ENCODE measurements at places on chromosomes 5 and 9.

DNA sequence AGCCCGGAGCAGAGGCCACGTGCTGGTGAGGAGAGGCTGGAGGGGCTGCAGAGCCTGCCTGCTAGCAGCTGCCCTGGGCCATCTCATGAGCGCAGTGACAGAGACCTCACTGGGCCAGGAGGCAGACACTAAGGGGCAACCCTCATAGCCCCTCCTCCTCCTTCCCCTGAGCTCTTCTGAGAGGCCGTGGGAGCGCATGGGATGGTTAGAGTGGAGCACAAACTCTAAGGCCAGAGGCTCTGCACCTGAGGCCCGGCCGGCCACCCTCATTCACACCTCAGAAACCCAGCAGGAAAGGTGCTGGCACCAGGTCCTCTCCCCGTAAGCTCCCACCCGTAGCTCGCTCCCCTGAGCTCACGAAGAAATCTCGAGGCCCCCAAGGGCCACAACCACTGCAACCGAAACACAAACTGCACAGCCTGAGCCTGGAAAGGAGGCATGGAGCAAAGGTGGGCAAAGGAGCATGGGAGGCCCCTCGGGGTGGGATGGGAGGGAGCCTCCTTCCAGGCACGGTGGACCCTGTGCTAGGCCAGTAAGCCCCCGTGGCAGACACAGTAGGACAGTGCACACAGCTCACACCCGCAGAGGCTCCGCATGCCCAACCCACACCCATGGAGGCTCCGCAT is 17.7 kb downstream of the CAMSAP1 start:
- no peak for DNase-seq

DNA sequence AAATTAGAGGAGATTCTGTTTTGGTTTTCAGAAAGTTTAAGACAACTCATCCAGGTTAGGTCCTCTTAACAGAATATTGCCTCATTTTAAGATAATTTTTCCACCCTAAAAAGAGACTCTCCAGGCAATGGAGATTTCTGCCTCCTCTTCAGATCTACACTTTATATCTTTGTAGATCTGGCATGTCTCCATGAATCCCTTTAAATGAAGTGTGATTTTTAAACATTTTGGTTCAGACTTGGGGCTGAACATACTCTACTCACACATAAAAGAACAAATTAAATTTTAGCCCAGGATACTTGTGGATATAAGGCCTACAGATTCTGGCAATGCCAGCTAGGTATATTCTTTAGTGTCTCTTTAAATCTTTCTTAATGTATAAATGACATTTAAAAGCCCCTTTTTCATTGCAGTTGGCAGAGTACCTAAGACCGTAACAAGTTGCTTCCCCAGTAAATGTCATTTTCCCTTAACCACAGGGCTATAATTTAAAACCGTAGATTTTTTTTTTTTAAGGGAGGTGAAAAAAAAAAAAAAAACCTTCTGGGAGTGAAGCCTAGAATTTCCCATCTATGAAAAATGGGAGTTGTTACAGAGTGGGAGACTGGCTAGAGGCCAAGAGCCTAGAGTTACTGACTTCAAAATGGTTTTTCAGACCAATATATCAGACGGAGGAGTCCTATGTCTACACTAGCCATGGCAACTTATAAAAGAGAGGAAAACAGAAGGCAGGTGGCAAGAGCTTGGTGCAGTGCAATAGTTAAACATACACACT is 207.8 kb upstream of the TARS1 start:
- no peak for DNase-seq

DNA sequence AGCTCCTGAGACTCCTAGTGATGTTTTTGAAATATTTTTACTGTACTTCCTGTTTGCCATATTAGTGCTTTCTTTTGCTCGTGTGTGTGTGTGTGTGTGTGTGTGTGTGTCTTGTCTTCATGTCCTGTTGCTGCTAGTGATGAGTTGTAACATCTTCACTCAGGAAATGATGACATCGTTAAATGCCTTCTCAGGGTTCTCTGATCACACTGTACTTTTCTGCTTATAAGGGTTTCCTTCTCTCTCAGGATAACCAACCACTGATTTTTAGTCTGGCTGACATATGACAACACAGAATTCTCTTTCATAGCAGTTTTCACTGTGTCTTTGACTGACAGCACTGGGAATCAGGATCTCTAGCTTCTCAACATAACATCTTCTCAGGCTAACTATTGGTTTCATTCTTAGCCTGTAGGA is 16.1 kb downstream of the SV2C start:
- DNase-seq, result no peak

- DNase-seq, result no peak
Measured at GRCh38 chr9:111969622-111970021, 73.0 kb downstream of the UGCG start.

- no peak for DNase-seq
Measured at GRCh38 chr9:94127806-94128205, 43.5 kb downstream of the PTPDC1 start.

DNA sequence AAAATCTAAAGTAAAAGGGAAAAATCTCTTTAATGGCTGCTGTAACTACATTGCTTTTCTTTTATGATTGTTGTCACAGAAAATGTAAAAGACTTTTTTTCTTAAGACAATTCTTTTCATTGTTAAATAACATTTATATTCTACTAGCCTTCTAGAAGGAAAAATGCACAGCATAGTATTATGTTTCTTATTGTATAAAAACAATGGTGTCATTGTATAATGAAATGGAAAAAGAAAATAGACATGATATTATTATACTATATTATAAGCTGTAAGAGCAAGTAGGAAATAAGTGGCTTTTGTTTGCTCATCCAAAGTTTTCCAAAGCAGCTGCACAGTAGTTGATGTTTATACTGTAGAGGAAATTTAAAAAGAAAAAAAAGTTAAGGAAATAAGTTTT is 1021.7 kb downstream of the EFNA5 start:
- no peak for DNase-seq

GRCh38 chr5:56824019-56824418 is 8.7 kb downstream of the MAP3K1 start:
- DNase-seq, result no peak

GRCh38 chr5:149177911-149178565 is 36.7 kb downstream of the ABLIM3 start:
- no peak for DNase-seq

DNA sequence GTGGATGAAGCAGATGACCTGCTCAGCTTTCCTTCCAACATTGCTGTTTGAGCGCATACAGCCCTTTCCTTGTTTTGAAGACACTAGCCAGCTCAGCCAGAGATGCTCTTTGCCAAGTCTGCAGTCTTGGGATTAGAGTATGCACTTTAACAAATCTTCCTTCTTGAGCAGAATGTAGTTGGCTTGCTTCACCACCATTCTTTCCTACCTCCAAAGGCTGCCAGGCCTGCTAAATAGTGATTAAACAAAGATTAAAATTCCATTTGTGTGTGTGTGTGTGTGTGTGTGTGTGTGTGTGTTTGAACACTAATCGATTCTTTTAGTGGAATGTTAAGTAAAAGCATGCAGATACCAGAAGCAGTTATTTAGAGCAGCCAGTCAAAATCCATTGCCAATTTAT is 97.6 kb downstream of the GALNT10 start:
- DNase-seq, result no peak

DNA sequence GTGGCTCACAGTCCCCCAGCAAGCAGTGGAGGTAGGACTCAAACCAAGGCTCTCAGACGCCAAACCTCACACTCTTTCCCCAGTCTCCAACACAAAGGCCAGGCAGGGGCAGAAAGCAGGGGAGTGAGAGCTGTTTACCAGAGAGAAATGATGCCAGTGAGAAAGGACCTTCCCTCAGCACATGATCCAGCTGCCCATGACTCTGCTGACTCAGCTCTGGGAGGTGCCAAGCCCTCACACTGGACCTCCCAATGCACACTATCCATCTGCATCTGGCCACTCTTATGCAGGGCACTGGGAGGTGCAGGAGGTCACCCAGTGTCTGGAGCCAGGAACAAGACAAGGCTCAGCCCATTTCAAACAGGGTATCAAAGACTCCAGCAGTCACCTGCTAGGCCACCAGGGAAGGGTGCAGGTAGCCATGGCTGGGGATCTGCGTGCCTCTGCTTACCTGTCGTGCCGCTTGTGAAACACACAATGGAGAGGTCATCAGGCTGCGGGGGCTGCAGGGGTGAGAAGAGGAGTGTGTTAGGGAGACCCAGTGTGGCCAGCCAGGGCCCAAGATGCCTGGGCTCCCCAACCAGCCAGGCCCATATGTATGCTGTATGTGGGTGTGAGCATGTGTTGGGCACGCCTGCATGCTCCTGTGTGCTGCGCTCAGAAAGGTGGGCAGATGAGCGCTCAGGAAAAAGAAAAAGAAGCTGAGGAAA is 26.3 kb downstream of the ACSL6 start:
- no peak for DNase-seq

DNA sequence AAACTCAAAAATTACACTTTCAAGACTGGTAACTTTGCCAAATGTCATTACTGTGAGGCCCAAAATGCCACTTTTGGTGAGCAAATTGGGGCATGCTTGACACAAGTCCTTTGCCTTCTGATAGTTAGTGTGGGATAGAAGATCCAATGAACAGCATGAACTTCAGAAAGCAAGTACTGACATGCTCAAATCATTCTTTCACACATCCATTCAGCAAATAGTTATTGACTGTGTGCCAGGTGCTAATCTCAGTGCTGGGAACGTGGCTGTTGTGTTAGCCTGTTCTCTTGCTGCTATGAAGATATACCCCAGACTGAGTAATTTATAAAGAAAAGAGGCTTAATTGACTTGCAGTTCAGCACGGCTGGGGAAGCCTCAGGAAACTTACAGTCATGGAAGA is 247.0 kb downstream of the CHSY3 start:
- no peak for DNase-seq

- no peak for DNase-seq
Measured at GRCh38 chr5:61482980-61483379, 150.9 kb downstream of the ZSWIM6 start.

DNA sequence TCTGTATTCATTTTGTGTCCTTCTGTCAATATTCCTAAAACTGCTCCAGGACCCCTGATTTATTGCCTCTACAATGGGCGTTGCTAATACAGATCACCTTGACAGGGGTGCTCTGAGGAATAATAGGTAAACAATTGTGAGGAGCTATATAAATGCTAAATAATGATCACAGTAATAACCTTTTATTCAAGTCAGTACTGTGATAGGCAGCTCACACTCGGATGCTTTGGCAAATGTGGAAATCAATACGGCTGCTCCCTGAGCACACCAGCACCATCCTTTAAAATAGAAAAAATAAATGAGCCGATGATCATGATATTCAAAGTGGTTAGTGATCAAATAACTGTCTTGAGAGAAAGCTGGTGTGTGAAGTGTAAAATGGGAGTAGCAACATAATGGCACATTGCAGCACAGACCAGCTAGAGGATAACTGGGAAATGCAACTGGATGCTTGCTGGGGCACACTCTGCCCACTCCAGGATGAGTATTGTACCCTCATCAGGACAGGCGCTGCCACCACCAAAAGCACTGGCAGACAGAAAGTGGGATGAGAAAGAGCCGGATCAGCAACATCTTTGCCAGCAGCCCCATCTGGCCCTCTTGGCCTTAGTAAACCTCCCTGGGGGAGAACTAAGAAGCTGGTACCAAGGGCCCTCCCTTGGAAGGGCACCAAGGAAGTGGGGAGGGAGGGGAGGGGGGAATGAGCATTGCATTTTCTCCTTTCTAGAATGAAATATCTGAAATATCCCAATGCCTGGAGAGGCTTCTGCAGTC is 69.4 kb upstream of the SPATA31D4 start:
- no peak for DNase-seq

DNA sequence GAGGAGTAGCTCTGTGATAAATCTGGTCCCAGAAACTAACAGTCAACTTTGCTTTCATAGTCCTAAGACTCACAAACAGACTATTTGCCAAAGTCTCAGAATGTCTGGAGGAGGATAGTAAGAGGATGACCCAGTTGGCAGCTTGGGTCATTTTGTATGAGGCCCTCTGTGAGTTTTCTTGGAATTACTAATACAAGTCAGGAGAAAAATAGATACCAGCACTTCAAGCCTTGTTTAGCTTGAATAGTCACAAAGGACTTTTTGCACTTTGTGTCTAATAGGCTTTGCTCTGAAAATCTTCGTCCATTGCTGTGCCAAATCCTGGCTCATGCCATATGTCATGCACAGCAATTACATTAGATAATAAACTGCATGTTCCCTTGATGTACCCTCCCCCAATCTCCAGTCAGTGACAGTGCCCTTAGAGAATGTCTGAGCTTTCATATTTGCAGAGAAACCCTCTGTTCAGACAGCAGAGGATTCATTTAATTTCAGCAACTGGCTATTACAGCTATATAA is 612.8 kb downstream of the CSNK1G3 start:
- no peak for DNase-seq

GRCh38 chr9:122807271-122807900 is 7.5 kb downstream of the OR1K1 start:
- no peak for DNase-seq
